ENCODE measurements at places on chromosomes 12 and 14.

DNA sequence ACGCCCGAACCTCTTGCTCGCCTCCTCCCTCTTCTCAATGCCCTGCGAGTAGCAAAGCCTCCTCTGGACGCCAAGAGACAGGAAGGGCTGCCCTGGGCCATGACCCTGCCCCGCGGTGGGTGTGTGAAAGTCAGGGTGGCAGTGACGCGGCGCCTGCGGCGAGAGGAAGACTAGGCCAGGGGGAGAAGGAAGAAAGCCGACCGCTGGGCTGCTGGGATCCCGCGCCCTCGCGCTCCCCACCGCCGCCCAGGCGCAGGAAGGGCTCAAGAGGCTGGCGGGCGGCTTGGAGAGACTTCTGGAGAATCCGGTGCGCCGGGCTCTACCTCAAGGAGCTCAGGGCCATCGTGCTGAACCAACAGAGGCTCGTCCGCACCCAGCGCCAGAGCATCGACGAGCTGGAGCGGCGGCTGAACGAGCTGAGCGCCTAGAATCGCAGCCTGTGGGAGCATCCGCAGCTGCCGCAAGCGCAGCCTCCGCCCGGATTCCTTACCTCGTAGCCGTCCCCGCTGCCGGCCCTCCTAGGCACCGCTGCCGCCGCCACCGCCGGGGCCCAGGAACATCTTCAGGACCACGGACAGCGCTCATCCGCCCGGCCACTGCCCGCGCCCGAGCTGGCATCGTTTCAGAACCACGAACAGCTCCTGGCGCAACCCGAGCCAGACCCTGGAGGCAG, 105.0 kb upstream of the PRB2 start:
- peak; percentile 57 for DNase-seq

DNA sequence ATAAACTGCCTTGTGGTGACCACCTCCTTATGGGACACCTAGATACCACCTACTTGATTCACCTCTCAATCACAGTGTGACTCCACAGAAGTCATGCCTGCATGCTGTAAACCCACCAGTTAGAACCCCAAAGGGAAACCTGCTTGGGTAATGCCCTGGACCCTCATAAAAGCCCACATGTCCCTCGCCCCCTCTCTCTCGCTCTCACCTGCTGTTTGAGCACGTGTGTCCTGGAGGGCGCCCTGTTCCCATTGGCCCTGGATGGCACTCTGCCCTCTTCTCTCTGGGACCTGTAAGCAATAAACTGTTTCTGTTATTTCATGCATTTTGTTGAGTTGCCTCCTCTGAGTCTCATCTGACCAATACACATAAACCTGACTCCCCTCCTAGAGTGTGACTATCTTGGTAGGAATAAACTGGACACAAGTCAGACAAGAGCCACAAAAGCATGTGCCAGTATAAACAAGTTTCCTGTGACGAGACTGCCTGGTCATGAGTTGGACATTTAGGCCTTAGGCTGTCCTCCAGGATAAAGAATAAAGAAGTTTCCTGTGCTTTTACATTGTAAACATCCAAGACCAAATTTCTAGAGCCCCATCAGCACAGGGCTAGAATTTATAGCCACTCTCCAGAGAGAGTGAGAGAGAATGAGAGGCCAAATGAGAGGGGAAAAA, 8.6 kb downstream of the IFI27L2 start:
- no peak for DNase-seq

DNA sequence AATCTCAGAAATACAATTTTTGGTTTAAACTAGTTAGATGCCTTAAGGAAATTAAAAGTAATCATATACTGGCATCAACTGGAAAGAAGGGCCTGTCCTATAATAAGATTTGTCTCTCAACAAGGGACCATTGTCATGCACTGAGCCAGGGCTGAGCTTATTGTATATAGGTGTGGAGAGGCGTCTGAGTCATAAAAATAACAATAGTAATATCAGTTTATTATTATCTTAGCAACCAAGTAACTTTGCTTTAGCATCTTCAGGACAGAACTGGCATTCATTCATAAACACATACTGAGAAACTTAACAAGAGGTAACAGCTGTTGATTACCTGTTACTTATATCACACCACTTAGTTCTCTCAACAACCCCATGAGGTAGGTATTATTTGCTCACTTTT, 7.1 kb downstream of the KRT75 start:
- no peak for DNase-seq

DNA sequence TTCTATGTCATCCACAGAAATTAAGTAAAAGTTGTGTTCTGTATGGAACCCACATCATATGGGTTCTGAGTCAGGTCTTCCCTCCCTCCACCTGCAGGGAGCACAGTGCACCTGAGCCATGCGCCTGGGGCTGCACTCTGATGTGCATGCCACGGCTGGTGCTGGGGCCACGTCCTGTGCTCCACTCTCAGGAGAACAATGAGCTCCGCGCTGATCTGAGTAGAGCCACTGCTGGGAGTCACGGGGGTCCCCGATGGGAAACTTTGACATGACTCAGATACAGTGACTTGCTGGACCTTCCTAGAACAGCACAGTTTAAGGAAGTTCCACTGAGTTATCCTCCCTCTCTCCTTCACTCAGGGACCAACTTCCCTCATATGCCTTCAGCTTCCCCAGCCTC, 683.4 kb downstream of the TMEM121 start:
- DNase-seq = peak; percentile 54

- no peak for DNase-seq
These were observed 146.4 kb downstream of the ADGRD1 start for GRCh38 chr12:131100031-131100674.

GRCh38 chr12:123891011-123891410, 81.6 kb downstream of the CCDC92 start:
- no peak for DNase-seq
